ENCODE measurements at places on chromosomes 2 and 18. TPM values are rescaled to one million over a fixed set of nuclear protein-coding genes. Genes with fewer than 3 reads are reported as not detected.

GRCh38 chr18:54794823-54795222 lies 33.5 kb upstream of the RAB27B start:
- DNase-seq = no peak

Gene CHRNG
- not detected for total RNA-seq

DNA sequence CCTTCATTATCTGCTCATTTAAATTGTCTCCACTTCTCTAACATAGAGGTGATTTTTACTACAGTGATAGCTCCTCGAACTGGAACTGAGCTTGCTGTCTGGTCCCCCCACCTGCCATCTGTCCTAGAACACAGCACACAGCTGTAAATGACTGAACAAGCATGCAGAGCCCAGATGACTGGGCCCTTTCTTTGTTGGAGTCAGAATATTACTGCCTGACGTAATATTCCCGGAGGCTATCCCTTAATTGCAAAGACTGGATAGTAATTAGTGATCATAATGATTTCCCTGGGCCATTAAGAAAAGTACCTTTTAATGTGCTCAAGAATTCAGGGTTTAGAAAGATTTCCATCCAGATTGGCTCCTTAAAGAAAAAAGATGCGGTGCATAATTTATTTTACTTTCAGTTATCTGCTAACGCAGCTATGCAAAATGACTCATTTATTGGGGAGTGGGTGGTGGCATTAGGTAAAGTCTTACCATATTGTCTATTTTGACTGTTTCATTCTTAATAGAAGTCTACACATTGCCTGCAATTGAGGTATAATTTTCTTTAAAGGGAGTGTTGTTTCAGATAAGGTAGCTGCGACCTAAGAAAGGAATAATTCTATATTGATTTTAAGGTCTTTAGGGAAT lies 84.4 kb downstream of the MAP4K4 start:
- DNase-seq = no peak

DNA sequence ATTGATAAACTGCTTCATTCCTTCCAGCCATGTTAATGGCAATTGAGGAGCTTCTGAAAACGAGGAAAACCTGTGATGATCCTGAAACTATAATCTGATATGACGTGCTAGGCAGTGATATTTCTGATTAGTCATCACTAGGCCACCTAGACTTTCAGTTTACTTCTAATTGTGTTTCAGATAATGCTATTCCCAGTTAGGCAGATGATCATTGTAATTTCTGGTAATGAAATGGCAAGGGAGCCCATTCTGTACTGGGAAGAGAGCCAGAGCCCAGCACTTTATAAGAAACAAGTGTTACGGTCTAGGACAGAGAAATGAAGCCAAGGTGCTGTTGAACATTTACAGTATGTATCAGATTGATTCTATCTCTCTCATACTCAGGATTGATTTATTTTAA lies 106.2 kb downstream of the CPO start:
- no peak for DNase-seq

Gene C2orf15
- 1.3 TPM for total RNA-seq

Gene CREB1
- 107 TPM for total RNA-seq

Gene IL37
- total RNA-seq = not detected

GRCh38 chr2:122656403-122656802 lies 901.0 kb downstream of the TSN start:
- DNase-seq = no peak

DNA sequence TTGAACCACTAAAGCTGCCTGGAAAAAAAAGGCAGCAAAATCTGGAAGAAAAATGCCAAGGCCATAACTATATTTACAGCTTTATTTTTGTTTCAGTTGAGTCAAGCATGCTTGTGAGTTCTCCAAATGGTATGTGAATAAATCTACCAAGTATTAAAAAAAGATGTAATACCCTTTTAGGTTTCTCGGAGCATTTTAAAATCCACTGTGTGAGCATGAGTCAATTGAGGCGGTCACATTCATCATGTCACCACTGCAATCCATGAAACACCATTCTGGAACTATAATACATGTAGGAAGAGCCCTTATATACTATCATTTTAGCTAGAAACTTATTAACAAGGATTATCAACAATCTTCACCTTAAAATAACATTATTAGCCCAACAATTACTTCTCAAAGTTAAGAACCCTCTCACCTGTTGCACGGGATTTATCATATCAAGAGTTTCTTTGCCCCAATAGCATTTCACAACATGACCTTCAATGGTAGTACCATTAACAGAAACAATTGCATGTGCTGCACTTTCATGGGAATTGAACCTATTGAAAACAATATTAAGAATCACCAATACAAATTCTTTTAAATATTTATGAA lies 24.2 kb upstream of the C2orf42 start:
- DNase-seq = no peak

Gene AFG3L2
- total RNA-seq = 31.9 TPM

Gene TMEM198
- total RNA-seq = 1.8 TPM

Gene PID1
- 3.0 TPM for total RNA-seq

Gene SP5
- not detected for total RNA-seq

DNA sequence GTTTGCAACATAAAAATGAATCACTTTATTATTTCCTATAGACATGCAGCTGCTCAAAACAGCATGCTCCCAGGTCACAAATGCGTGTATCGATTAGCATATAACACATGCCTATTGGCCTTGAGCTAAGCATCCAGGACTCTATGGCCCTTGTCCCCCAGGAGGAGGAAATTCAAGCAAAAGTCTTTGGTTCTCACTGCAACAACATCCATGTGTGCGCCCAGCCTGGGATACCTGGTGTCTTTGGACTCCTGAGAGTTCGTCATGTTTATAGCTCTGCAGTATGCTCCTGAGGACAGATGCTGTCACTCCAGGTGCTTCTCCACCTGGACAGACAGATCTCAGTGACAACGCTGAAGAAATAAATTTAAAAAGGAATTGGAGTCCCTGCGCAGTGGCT lies 284.6 kb downstream of the PHLPP1 start:
- no peak for DNase-seq

GRCh38 chr2:164485541-164485940 lies 135.7 kb downstream of the GRB14 start:
- DNase-seq = no peak

DNA sequence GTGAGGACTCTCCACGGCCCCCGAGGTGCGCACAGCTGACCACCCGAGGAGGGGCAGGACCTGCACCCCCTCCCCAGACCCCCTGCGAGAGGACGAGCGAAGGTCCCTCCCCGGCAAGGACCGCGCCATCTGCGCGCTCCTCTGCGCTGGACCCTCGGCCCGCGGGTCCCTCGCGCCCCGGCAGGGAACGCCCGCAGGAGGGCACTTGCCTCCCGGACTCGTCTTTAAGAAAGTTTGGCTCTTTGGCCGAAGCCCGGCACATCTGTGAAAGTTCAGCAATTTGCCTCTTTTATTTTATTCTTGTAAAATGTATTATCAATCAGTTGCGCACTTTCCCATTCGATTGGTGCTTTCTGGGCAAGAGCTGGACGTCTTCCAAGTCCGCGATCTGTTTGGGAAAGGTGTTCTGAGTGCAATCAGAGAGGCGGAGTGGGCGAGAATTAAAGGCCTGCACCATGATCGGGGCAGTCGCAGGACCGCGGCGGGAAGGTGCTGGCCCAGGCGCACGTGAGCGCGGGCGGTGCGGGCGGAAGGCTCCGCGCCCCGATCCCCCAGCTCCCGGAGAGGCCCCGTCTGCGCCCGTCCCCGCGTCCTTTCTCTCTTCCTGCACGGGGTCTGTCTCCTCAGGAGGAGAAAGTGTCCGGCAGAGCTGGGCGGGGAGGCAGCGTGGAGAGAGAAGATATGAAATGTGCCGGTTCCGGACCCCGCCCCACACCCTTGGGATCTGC lies 1.6 kb upstream of the ALKAL2 start:
- DNase-seq = peak; percentile 21

GRCh38 chr2:144630459-144631215 lies 110.7 kb upstream of the ZEB2 start:
- no peak for DNase-seq

DNA sequence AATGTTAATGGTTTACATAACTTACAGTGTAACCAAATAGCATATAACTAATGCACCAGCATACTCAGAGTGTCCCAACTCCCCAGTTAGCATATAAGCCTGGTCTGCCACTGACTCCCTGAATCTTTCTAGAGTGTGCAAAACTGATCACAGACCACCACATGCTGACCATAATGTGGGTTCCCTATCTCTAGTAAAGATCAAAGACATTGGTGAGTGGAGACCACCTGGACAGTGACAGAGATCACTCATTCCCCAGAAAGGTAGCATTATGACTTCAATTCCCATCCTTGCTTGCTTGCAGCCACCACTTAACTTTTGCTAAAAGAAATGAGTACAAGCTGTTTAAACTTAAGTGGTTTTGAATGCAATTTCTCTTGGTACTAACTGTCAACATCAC lies 39.0 kb downstream of the KANSL1L start:
- DNase-seq = no peak

GRCh38 chr2:186780701-186781316 lies 68.2 kb downstream of the ZSWIM2 start:
- DNase-seq = no peak

- no peak for DNase-seq
Measured at GRCh38 chr2:176583607-176584006, 314.4 kb downstream of the MTX2 start.

DNA sequence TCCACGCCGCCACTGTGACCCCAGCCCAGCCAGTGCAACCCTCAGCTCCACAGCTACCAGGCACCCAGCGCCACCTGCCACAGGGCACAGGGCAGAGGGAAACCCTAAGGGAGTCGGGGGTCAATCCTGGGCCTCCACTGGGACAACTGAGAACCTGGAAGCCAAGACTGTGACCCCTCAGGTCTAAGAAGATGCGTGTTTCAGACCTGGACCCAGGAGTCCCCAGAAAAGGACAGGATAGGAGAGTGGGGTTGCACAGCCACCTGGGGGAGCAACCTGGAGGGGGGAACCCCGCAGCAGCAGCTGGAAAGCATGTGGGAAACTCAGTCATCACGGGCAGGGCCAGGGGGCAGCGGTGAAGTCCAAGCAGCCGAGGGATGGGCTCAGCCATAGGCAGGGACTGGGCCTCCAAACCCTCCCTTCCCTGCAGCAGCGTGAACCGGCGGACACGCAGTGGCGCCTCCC lies 4.1 kb downstream of the ESPNL start:
- no peak for DNase-seq

Gene OTX1
- total RNA-seq = not detected

DNA sequence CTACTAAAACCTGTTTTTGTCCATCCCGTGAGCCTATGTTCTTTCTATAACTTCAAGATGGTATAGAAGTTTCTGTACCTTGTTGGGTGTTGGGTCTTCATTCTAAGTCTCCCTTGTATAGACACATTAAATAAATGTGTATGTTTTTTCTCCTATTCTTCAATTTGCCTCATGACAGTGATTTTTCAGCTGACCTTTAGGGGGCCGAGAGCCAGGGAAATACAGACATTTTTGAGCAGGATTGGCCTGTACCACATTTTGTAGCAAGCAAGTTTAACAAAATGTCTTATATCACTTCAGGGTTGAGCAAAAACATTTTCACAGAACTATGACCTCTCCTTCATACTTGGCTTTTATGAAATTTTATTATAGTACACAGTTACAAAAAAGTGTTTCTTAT lies 495.4 kb upstream of the CDH7 start:
- DNase-seq = no peak

DNA sequence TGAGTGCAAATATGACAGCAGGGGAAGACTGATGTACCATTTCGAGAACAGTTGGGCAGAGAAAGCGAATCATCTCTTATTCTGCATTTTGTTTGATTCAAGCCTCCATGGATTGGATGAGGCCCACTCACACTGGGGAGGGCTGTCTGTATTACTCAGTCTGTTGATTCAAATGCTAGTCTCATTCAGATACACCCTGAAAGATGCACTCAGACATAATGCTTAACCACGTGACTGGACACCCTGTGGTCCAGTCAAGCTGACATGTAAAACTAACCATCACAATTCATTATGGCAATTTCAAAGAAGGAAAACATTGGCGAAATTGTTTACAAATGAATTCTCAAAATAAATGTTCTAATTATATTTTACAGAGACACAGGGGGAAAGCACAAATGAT lies 1210.2 kb downstream of the DPP10 start:
- DNase-seq = no peak

Gene SCYGR4
- total RNA-seq = not detected

Gene CHST9
- total RNA-seq = not detected

GRCh38 chr18:47191961-47192360 lies 15.8 kb upstream of the IER3IP1 start:
- no peak for DNase-seq

GRCh38 chr2:1798115-1798784 lies 53.9 kb upstream of the PXDN start:
- DNase-seq = no peak

Gene G6PC2
- not detected for total RNA-seq

DNA sequence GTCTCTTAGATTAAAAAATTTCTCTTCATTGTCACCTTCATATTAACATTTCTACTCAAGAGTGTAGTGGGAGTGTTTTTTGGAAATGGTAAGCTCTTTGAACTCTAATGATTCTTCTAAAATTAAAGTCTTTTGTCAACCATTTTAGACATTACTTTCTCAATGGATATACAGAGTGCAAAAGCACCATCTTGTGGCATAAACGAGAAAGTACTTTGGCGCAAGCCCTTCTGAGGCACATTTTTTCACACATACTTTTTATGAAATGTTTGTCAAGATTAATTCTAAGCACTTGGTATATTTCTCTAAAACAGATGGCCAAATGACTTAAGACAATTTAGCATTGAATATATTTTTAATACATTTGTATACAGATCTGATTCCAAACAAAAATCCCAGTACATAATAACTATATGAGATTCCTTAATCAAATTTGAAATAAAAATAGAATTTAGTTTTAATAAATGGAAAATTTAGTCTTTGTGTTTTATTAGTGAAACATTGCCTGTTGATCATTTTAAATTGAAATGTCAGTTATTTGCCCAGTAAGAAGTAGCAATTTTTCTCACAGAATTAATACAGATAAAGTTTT lies 63.3 kb upstream of the GALNT5 start:
- DNase-seq = peak; percentile 55

- no peak for DNase-seq
Measured at GRCh38 chr2:120910164-120910563, 174.5 kb downstream of the GLI2 start.

- no peak for DNase-seq
Measured at GRCh38 chr2:3108710-3109702, 268.6 kb downstream of the EIPR1 start.

All from natural killer cell (primary cell).